ENCODE measurements at places on chromosomes 6 and 20.

DNA sequence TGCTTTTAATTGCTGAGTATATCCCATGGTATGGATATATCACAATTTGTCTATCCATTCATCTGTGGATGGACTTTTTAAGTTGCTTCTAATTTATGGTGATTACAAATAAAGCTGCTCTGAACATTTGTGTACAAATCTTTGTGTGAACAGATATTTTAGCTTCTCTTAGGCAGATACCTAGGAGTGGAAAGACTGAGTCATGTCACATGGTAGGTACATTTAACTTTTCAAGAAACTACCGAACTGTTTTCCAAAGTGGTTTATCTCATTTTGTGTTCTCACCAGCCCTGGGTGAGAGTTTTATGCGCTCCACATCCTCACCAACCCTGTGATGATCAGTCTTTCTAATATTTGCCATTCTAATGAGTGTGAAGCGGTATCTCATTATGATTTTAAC lies 31.0 kb upstream of the ZNFX1 start:
- no peak for DNase-seq

DNA sequence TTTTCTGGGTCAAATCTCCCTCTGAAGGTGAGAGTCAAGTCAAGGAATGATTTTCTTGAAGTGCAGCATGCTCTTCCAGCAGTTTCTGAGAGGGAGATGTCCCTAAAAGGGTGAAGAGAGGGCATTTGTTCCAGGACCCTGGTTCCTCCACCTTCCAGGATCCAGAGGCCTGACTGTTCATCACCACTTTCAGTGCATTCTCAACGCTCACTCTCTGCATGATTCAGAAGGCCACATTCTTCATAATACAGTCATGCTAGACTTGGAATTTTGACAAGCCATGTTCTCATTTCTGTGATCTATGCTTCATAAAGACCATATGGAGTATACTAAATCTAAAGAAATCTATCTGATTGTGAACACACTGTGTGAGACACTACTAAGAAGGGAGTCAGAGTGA lies 85.1 kb downstream of the PDE7B start:
- DNase-seq, result no peak

DNA sequence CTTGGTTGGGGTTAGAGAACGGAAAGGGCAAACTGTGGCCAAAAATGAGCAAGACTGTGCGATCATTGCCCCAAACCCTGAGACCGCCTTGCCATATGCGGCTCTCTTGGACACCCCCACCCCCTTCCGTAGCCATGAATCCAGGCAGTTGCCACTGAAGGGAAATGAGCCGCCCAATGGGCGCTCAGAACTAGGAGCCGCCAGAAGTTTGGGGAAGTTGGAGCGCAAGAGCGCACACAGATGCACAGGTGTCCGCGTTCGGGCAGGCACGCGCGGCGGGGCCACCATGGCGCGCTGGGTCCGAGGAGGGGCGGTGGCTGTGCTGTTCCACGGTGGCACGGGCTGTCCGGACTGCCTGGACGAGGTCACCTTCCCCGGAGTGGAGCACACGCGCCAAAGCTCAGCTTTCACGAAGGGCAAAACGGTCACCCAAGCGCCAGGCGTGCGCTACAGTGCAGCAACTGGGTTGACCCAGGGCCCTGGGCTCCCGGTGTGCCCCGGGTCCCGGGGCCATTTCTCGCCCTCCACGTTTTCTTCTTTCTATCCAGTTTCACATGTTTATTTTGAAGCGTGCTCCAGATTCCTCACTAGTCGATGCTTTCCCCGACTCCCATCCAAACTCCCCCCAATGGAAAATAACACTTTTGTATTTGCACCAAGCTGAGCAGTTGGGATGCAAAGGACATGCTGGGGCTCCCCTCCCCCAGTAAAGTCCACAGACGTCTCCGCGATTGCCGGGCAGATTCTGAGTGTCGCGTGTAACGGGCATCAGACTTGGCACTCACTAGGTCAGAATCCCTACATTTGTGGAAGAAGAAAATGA lies 906 bp upstream of the PDE10A start:
- no peak for DNase-seq

- DNase-seq, result no peak
Observed at GRCh38 chr20:16004108-16004854, 569.0 kb downstream of the KIF16B start.

GRCh38 chr6:109383438-109383940 lies 1.2 kb upstream of the CD164 start:
- DNase-seq, result no peak

DNA sequence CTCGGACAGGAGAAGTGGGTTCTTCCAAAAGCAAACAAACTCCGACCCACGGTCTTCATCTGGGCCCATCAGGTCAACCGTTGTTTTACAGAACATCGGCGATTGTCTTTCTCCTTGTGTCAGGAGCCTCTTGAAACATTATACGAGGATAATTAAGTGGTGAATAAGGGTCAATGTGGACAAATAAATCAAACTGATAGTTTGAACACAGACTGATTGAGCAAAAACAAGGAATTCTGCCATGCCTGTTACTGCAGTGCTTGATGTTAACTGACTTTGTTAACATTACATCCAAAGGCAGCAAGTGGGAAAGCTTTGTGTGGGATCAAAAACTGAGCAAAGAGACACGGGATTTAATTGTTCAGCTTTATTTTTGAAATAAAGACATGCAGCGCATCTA lies 101.1 kb upstream of the IFNGR1 start:
- no peak for DNase-seq

DNA sequence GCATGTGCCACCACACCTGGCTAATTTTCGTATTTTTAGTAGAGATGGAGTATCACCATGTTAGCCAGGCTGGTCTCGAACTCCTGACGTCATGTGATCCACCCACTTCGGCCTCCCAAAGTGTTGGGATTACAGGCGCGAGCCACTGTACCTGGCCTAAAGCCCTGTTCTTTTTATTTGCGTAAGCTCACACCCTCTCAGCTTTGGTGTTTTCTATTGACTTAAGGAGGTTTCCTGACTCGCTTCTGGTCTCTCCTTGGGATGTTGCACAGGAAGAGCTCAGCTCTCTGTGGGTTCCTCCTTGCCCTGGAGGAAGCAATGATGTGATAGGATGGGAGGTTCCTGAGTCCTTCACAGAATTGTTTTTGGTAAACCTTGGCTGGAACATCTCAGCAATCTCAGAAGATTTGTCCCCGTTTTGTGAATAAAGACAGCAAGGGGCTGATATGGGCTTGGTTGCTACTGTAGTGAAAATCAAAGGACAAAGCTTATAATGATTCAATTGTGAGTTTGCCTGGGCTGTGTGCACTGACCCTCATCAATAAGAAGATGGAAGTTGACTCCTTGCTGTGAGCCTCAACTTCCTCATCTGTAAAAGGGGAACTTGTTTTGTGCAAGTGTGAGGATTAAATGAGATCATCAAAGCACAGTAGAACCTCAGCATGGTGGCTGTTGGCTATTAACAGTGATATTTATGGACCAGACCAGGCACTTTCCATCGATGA lies 27.0 kb downstream of the TOX2 start:
- DNase-seq, result no peak

GRCh38 chr6:163585932-163586437 lies 171.5 kb downstream of the QKI start:
- DNase-seq, result no peak

- no peak for DNase-seq
Observed at GRCh38 chr6:102525336-102525735, 1131.8 kb downstream of the GRIK2 start.

GRCh38 chr6:168145747-168146596 lies 67.0 kb upstream of the FRMD1 start:
- DNase-seq, result no peak

All from activated CD4-positive, alpha-beta T cell treated with anti-CD3 and anti-CD28 coated beads, Interleukin-2, amount 50 U/mL, for 24 hours (primary cell).